ENCODE measurements at places on chromosomes 7 and 10.
A peak's percentile ranks its signal among the peaks of the same experiment; 100 is the strongest.

DNA sequence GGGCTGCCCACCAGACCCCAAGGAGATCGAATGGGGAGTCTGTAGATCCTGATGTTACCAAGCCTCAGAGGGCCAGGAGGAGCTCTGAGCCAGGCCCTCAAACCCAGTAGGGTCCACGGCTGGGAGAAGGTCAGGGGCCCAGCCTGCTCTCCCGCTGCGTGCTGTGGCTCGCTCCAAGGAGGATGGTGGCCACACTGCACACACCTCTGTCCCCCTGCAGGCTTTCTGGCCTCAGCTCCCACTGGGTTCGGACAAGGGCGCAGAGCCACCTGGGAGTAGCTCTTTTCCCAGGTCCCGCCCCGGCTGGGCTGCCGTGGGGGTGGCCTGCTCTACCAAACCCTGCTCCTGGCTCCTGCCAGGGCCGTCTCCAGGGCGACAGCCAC, 175.8 kb downstream of the ZNF248 start:
- DNase-seq, result no peak

DNA sequence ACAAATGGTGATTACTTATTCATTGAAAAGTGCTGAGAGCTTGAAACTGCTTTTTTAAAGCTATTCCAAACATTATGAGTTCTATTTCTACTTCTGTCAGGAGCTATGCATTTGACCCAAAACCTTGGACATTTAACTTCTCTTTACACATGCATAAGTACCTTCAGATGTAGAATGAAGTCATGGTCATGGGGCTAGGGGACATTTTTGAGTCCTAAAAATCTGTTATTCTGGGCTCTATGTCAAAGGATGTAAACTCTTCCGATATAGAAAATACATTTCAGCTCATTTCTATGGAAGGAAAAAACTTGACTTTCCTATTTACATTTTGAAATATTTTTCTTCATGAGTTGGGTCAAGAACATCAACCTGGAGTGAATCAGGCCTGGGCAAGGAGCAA, 179.5 kb upstream of the CXCL12 start:
- no peak for DNase-seq

DNA sequence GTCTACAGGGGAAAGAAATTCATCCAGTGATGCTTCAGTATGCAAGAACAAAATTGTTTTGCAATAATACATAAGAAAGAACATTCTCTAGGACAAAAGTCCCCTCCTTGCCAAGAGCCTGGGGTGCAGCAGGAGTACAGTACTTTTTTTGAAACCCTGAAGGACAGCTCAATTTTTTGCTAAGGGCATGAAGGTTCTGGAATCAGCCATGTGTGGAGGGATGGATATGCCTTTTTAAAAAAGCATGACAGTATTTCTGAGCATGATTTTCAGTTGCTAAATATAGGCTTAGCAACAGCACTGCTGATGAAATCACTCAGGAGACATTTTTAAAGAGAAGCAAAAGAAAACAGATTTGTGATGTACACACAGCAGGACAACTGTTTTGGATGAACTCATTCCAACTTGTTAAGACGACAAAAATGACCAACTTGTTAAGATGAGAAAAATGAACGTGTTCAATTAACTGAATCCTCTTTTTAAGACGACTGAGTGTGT, 39.3 kb downstream of the HBP1 start:
- no peak for DNase-seq

GRCh38 chr7:104652434-104652833, 324.0 kb downstream of the LHFPL3 start:
- no peak for DNase-seq

DNA sequence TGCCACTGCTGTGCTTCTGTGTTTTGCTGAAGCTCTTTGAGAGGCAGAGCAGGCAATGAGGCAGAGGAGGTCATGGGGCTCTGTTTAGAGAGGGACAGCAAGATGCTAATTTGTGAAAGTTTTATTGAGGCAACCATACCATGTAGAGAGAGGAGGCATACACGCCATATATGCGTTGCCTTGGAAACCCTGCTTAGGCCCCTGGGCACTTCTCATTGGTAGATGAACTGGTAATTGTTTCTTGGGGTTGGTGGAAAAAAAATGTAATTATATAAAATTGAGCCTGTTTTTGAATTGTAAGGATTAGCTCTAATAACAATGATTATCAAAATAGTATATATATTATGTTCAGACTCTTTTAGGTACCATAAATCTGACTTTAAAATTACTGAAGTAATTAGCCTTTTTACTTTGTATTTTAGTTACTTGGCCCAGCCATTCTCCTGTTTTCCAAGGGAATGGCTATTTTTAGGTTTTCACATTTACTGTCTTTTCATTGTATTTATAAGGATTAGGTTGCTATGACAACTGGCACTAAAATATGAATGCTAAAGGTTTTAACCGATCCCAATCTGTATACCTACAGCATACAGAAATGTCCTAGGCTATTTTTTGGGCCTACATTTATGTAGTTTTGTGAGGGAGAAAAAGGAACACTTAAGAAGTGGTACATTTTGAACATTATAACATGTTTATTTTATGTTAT, 52.4 kb downstream of the BZW2 start:
- DNase-seq, result no peak

- DNase-seq, result no peak
Measured at GRCh38 chr7:3430588-3430987, 129.5 kb downstream of the SDK1 start.

- no peak for DNase-seq
Measured at GRCh38 chr10:17835688-17836087, 26.5 kb downstream of the MRC1 start.

GRCh38 chr10:69389827-69390490, 26.8 kb downstream of the TACR2 start:
- DNase-seq, result no peak

DNA sequence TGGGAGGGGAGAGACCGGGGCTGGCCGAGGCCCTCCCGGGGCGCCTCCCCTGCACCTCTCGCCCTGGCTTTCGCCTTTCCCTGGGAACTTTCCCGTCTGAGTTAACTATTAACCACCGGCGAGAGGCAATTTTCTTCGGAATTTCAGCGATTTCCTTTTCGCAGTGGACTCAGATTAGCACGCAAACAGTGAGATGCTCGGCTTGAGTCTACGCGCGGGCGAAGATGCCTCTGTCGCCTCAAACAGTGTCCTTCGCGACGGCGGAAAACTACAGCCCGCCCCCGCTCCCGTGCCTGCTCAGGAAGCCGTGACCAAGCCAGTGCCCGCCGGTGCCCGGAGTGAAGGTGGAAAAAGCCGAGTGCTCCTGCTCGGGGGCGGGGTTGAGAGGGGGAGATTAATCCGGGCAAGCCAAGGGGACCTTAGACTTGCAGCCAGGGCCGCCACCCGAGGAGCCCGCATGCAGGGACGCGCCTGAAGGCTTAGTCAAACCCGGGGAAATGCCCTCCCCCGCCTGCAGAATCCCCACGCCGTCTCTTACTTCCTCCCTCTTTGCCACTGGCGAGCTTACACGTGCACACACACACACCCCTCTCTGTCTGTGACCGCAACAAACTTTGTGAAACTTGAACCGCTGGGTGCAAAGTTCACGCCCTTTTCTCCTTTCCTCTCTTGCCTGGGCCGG, 14.5 kb upstream of the PAX2 start:
- no peak for DNase-seq

- no peak for DNase-seq
Measured at GRCh38 chr7:84113286-84113685, 81.3 kb downstream of the SEMA3A start.

- no peak for DNase-seq
Measured at GRCh38 chr7:155437836-155438235, 20.1 kb upstream of the EN2 start.

- DNase-seq, result no peak
Measured at GRCh38 chr10:88291289-88292184, 291.6 kb downstream of the RNLS start.

DNA sequence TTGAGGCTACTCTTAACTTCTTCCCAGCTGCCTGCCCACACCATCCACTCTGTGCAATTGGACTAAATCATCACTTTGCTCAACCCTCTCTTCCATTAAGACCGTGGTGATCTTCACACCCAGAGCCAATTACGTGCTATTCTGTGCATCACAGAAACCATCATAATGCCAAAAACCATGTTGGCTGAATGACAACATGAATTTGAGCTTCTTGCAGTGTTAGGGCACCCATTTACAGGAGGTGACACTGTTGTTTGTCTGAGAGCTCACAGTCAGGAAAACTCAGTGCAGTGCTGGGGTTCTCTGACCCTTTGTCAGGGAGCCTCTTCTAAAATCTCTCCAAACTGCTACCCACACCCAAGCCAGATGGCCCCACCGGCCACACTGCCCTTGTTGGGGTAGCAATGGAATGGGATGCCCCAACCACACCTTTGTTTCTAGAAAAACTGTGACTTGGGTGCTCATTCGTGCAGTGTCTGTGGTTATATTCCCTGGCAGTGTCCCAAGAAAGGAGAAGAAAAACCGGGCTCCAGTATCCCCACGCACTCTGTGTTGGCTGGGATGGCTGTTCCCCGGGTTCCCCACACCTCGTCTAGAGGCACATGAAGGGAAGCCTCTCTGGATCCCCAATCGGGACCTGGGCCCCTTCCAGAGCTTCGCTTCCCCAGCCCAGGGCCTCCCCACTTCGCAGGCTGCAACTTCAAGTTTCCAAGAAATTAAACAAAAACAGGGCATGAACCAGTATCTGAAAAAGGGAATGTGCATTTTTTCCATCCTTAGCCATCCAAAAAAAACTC, 2.0 kb upstream of the TNS3 start:
- DNase-seq, result no peak

DNA sequence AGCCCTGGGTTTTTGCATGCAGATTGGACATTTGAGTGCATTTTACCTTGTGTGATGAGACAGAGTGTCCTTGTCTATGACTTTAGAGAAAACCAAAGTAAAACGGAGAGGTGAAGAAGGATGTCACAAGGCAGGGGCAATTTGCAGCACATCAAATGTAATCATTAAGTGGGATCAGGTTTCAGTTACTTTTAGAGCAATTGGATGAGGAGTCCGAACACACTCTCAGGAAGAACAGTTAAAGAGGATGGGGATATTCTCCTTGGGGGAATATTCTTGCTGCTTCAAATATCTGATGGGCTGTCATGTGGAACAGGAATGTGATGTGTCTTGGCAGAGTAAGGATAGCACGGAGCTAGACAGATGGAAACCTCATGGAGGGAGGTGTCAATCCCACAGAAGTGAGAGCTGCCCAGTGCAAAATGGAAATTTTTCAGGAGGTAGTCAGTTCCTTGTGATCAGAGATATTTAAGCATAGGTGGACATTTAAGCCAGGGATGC, 757 bp downstream of the RAB19 start:
- peak; percentile 38 for DNase-seq

DNA sequence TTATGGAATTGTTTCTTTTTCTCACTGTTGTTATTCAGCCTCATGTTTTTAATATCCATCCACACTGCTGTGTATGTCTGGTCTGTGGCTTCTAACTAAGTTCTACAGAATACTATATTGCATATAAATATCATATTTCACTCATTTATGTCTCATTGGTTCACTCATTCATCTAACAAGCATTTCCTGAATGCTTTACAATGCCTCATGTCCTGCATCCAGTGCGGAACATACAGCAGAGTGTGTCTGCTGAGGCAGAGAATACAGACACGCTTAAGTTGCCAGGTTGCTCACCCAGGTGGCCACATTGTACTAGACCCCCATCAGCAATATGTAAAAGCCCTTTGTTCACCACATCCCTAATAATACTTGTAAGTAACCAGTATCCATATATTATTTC, 111.8 kb upstream of the CNTNAP2 start:
- DNase-seq, result no peak

DNA sequence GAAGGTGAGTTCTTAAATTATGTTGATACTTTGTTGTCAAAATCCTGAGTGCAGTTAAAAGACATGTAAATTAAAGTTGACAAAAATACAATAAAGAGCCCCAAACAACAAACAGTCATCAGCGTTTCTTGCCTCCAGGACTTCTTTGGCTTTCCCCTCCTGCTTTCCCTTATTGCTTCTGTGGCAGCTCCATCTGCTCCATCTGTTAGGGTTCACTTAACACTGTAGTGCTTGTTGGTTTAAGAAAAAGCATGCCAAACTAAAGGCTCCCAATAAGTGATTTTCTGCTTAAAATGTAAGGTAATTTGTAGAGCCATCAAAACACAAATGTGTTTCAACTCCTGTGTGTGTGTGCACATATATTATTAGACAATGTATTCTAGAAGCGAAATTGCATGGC, 254.3 kb upstream of the GNAI1 start:
- DNase-seq, result peak; percentile 73

DNA sequence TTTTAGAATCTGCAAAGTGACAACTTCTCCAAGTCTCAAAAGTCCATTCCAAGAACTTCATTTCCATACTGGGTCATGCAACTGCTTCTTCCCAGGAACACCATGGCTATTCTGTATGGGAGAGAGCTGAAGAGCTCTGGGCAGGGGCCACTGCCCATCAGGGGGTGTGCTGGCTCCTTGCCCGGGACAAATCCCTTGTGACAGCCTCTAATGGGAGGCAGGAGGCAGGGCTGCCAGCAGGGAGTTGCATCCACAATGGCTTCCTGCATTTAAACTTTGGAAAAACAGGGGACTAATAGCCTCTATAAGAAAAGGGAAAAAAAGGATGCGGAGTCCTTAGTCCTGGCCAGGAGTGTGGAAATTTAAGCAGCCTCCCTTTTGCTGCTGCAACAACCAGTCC, 18.4 kb upstream of the FRMD4A start:
- no peak for DNase-seq

GRCh38 chr7:14047709-14048399, 58.4 kb upstream of the ETV1 start:
- DNase-seq, result no peak

DNA sequence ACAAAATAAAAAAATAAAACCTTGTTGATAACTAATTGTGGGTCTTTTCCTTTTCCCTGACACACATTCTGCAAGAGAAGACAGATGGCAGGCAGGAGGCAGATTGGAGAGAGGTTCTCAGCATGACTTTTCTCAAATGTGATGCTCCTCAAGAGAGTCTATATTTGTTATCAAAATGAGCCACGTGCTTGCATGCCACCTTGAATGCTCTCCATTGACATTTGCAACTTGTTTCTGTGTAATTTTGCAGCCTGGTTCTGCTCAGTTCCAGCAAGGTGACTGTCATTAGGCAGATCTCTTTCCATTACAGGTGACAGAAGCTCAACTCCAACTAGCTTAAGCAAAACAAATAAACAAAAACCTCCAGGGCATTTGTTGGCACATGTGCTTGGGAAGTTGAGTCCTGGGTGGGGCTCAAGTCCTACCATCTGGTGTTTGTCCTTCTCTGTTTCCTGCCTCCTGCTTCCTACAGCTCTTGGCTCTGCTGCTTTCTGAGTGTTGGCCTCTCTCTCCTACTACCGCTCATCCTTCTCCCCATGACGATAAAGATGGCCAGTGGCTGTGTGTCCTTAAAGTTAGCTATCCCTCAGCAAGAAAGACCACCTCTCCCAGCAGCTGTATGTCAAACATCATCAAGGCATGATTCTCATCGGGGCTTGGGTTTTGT, 56.7 kb downstream of the GRK5 start:
- DNase-seq, result peak; percentile 53

GRCh38 chr10:5830629-5831445, 17.6 kb upstream of the GDI2 start:
- DNase-seq, result no peak
